ENCODE measurements at places on chromosomes 12 and 14.

DNA sequence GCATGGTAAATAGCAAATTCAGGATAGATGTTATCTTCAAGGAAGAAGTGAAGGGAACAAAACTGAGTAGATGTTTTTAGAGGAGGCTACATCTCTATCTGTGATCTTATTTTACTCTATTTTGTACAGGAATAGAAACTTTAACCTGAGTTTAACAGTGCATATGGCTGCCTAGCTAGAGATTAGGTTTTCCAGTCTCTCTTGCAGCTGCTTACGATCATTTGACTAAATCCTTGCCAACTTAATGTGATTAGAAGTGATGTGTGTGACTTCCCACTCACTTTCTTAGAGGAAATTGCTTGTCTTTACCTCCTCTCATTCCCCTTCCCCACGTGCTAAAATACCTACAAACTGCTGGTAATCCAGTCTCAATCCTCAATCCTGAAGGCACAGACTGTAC, 26.5 kb upstream of the SLC15A5 start:
- DNase-seq = no peak

DNA sequence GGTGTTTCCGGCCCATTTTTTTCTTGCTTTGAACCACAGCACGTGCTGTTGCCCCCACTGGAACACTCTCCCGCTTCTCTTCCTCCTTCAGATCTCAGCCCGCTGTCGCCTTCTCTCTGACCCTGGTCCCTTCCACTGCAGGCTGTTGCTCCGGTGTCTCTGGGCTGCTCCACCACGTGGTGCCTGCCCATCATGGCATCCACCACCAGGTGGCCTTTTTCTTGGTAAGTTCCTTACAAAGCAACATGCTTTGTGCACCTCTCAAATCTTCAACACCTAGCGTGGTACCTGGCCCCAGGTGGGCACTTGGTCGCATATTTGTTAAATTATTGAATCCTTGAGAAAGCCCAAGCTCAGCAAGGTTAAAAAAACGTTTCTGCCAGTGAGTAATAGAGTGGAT, 19.1 kb downstream of the TUNAR start:
- no peak for DNase-seq

GRCh38 chr12:10558789-10559188, 53.1 kb downstream of the EIF2S3B start:
- DNase-seq = no peak

GRCh38 chr12:94749890-94750289, 99.5 kb upstream of the TMCC3 start:
- DNase-seq = no peak

DNA sequence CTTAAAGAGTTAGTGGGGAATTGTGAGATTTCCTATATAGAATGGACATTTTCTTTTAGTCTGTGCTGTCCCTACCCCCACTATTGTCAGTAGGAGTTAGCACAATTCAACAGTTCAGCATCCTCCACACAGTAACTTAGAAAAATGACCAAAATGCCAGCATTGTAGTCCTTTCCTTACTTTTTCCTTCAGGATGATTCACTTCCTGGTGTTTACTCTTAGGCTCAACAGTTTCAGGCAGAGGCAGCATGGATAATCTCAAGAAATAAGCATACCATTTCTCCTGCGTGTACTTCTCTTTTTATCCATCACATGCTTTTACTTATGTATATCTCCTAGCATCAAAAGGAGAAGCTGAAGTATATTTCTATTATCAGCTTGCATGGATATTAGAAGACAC, 683.4 kb downstream of the SLC16A7 start:
- DNase-seq = peak; percentile 15

- DNase-seq = peak; percentile 91
Observed at GRCh38 chr12:75690296-75690955, 179.0 kb upstream of the KRR1 start.

DNA sequence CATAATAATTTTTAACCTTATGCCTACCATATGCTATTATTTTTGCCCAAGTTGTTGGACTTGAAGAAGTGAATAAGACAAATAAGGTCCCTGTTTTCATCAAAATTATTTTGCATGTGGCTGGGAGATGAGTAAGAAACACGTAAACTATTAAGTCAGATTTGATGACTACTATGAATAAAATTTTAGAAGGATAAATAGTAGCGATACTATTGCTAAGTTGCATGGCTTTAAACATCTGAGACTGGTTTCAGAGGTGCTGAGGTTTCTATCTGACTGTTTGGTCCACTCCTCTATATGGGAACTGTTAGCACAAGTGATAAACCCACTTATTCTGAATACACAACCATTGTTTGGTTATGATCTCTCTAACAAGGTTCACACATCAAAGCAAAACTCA, 674.3 kb upstream of the MDGA2 start:
- DNase-seq = no peak
